ENCODE measurements at places on chromosomes 6 and 20. TPM values are rescaled to one million over a fixed set of nuclear protein-coding genes. Genes with fewer than 3 reads are reported as not detected.
A peak's percentile ranks its signal among the peaks of the same experiment; 100 is the strongest.

DNA sequence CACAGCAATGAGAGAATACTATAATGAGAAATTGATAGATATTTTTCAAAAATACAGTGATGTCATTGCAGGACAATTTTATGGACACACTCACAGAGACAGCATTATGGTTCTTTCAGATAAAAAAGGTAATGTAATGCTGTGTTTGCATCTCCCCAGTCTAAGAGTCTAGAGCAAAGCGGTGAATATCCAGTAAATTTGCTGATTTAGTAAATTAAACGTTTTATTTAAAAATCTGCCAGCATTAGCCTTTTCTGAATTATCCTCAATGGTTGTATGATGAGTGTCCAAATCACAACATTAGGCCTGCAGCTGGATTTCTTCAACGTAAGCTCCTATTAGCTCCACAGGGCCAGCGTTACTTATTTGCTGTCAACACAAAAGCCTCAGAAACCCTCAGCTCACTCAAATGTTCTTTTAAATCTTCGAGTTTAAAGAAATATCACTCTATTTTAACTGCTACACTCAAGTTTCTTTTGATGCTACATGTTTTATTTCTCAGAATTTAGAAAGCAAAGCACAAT, 16.0 kb downstream of the SMPDL3A start:
- DNase-seq, result no peak

Gene C6orf15
- total RNA-seq, result not detected

DNA sequence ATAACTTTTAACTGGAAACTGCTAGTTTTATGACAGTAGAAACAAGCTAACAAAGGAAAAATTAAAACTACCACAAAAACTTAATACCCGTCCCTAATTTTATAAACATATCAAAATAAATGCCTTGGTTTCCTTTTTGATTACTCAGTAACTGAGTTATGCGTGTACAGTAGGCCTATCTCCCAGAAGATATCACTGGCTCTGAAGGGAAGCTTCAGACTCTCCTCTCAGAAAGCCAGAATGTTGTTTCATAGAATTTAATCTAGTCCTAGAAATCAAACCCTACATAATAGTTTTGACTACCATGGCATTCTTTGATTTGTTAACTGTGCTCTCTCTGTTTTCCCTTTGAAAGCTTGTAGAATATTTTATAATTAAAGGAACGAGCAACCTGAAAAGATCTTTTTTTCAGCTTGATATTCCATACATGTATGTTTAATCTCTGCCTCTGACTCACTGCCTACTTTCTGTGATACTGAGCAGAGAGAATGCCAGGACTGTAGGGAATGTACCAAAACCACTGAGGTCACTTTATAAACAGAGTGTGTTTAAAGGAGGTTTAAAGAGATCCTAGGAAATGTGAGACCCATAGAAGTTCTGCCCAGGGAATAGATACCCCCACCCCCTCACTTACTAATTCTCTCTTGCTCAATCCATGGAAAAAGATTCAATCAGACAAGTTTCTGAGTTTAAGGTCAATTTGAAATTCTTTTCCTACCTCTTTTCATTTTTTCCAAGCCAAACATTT, 311.5 kb downstream of the HDGFL1 start:
- DNase-seq, result peak; percentile 82

DNA sequence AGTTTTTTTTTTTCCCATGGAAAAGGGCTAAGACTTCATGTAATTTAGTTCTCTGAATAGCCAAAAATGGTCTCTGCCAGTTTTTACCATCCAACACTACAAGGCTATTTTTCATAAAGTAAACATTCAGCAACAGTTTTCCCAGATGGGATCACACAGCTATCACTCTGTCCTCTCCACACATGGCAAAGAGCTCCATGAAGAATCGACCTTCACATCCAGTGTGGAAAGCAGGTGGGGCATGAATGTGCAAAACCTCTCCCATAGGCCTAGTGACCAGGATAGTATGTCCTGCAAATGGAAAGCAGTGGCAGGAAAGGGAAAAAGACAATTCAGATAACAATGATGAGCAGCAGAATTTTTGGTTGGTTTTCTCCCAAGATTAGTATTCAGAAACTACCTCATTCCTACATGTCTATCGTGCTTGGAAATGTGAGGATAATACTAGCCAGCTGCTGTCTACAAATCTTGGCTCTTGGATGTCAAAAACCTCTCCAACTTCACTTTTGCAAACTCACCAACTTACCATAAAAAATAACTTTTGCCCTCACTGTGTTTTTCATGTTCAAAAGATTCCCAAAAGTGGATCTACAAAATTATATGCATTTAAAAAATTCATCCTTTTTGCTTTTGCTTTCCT, 159.7 kb upstream of the MCHR2 start:
- DNase-seq, result no peak

Gene SLC13A3
- 0.04 TPM for total RNA-seq

- DNase-seq, result no peak
These were observed 14.8 kb upstream of the SYNE1 start for GRCh38 chr6:152651986-152652385.

Gene RNF182
- 0.25 TPM for total RNA-seq

Gene CPNE5
- 6.9 TPM for total RNA-seq

Gene PGC
- not detected for total RNA-seq

- DNase-seq, result peak; percentile 51
These were observed 49.7 kb downstream of the BCAS4 start for GRCh38 chr20:50844430-50845100.

- no peak for DNase-seq
These were observed 144.2 kb downstream of the TBXT start for GRCh38 chr6:166023273-166023989.

GRCh38 chr6:167797011-167797471, 29.7 kb upstream of the AFDN start:
- DNase-seq, result no peak

- DNase-seq, result no peak
These were observed 15.1 kb downstream of the HMGN4 start for GRCh38 chr6:26553264-26553634.

GRCh38 chr6:108546079-108547049, 14.4 kb upstream of the FOXO3 start:
- no peak for DNase-seq

DNA sequence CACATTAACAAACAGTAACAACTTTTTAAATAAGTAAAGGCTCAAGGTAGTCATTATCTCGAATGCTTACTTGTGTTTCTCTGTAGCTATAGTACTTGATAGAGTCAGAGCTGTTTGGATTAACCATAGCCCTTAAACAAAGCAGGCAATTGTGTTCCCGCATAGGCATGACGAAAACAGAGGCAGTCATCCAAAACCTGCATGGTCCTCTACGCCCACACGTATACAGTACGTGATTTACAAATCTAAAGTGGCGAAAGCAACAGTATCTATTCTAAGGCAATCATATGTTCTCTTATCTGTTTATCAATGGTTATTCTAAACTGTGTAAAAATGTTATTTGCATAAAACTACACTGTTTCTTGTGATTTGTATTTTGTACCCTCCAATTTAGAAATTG, 31.8 kb downstream of the HFE start:
- no peak for DNase-seq

DNA sequence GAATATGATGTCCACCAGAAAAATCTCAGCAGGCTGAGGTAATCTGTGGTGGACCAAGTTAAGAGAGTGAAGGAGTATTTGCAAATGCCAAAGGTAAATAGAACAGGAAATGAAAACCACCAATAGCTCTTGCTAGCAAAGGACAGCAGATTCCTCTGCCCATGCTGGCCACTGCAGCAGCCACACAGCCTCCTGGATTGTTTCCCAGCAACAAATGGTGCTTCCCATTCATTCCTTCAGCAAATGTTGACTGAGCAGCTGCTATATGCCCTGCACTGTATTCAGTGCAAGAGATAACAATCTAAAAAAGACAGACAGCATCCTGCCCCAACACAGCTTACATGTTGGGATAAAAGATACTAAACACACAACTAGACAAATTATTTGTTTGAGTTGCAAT, 11.0 kb downstream of the ROS1 start:
- DNase-seq, result no peak

DNA sequence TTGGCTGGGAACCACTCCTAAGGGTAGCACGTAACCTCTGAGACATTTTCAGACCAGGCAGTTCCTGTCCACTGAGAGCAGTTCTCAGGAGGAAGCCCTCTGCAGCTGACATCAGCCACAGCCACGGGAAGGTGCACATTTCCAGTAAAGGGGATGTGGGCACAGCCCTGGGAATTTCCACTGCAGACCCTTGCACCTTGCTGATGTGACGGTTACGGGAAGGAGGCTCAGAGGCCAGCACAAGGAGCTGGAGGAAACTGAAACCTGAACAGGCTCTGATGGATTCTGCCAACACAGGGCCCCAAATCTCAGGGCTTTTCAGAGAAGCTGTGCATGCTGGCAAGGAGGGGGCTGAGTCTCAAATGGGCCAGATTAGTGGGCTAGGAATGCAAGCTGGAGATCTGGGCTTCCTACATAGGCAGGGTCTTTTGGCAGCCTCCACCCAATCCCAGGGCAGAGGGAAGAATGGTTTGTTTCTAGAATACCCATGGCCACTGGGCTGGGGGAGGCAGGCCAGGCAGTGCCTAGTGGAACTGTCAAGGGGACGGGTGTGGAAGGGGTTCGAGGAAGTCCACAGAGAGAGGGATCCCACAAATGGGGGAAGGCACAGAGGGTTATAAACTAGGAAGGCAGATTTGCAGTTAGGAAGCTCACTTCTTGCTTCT, 14.2 kb downstream of the EBF4 start:
- DNase-seq, result no peak

GRCh38 chr20:12409501-12409900, 491.8 kb downstream of the BTBD3 start:
- no peak for DNase-seq

DNA sequence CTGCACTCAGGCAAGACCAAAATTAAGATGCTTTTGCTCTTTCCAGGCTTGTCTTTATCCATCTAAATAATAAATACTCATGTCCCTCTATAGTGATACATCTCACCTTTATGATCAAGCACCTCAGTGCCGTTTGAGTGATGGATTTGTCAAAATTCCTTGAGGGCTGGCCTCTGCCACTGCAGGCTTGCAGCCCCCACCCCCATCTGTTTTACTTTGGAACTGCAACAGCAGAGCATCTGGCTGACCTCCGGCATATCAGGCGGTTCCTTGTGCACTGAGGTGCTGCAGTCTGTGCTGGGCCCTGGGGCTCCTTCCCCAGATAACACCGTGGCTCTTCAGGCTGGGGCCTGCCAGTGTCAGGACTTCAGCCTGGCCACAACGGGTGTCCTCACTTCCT, 386.9 kb downstream of the CDH26 start:
- no peak for DNase-seq

DNA sequence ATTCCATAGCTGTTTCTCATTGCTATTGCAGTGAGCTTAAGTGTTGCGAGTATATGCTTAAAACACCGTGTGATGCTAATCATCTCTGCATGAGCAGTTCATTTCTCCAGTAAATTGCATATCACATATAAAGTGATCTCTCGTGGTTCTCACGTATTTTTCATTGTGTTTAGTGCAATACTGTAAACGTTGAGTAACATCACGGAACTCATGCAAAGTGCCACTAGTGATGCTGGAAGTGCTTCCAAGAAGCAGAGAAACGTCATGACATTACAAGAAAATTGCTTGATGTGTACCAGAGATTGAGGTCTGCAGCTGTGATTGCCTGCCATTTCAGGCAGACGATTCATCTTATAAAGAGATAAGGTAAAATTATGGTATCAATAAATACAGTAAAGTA, 830.4 kb downstream of the GRIK2 start:
- no peak for DNase-seq

GRCh38 chr20:32391003-32391402, 32.9 kb downstream of the ASXL1 start:
- no peak for DNase-seq

- no peak for DNase-seq
These were observed 125.5 kb downstream of the ELOVL4 start for GRCh38 chr6:79821859-79822258.

Gene MSH5
- 6.7 TPM for total RNA-seq

GRCh38 chr6:4358414-4359107, 223.2 kb upstream of the ECI2 start:
- peak; percentile 97 for DNase-seq

DNA sequence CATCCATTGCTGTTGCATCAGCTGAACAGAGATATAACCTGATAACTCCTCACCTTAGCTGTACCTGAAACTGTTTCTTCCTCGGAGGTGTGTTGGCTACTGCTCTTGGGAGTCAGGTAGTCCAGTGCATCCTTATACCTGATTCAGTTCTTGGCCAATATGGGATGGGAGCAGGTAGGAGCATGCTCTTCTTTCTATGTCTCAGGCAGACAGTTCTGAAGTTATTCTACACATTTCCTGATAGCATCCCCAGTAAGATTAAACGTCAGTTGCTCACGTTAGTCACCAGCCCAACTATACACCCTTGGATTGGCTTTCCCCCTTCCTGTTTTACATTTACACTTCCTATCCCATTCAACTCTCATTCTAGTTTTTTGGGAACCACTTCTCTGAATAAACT, 244.3 kb upstream of the FLRT3 start:
- DNase-seq, result no peak
